ENCODE measurements at places on chromosomes 7 and 10. TPM values are rescaled to one million over a fixed set of nuclear protein-coding genes. Genes with fewer than 3 reads are reported as not detected.

TMEM213 gene
- total RNA-seq = not detected

KIAA1549 gene
- 2.4 TPM for total RNA-seq

GPR146 gene
- 54.1 TPM for total RNA-seq

APBB1IP gene
- total RNA-seq = 37.2 TPM

AMPH gene
- total RNA-seq = 16.4 TPM

MINDY4 gene
- total RNA-seq = 6.8 TPM

SYT15B gene
- 1.2 TPM for total RNA-seq

CYP2C9 gene
- 0.51 TPM for total RNA-seq

- no peak for DNase-seq
Measured at GRCh38 chr10:129394518-129395328, 72.3 kb upstream of the MGMT start.

GRCh38 chr10:100728928-100729861 lies 16.2 kb upstream of the PAX2 start:
- DNase-seq = no peak

GRCh38 chr10:121668314-121669027 lies 70.2 kb upstream of the FGFR2 start:
- no peak for DNase-seq

GRCh38 chr7:9958486-9958885 lies 1015.2 kb upstream of the PHF14 start:
- DNase-seq = no peak

- no peak for DNase-seq
Measured at GRCh38 chr7:96679886-96680285, 29.8 kb downstream of the SEM1 start.

DNA sequence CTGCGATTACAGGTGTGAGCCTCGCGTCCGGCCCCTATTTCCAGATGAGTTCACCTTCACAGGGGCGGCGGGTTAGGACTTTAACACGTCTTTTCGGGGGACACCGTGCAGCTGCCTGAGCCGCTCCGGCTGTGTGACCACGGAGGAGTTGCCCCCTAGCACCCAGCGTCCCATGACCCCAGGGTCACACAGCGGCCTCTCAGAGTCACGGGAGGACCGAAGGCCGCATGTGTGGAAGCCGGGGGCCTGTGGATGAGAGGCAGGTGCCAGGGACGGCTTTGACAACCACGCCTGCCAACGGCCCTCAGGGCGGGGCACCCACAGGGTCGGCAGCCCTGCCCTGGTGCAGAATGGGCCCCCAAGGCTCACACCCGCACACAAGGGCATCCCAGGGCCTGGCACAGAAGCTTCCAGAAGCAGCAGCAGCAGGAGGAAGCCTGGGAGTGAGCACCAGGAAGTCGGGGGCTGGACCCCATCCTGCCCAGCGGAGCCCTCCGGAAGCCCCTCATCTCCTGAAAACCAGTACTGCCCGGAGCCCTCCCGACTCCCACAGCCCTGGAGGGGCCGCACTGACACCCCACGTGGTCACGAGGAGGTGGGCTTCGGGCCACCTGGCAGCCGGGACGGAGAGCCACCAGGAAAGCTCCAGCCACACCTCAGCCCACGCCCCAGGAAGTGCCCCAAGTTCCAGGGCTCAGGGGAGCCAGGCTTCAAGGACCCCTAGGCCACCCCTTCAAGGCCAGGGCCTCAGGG lies 32.7 kb downstream of the ADAP1 start:
- DNase-seq = peak; percentile 69

- no peak for DNase-seq
Measured at GRCh38 chr7:105269397-105269796, 119.3 kb downstream of the SRPK2 start.

DNA sequence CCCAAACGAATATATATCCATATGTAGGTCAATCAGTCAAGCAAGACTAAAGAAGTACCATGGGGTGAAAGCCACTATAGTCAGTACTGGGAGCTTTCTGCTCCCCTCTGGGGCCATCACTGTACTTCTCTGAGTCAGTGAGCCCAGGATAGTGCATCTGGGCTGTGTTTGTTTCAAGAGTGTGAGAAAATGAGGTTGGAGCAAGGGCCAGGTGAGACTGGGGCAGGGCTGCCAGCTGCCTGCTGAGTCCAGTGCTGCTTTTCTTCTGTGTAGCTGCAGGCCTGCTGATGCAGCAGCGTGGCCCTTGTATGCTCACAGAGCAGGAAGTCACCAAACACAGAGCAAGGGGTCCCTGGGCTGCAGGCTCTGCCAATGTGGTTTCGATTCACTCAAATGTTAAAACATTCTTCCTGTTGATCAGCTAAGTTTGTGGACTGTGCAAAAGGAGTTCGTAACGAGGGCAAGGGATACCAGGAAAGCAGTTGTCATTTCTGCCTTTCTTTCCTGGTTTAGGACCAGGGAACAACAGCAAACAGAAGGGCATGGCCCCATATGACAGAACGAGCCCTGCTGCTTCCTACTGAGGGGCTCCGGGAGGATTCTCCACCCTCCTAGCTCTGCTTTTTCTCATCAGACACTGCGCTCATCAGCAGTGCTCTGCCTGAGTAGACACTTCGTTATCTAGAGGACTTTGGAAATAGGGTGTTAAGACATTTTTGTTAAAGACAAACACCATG lies 65.4 kb upstream of the TNS3 start:
- no peak for DNase-seq

DNA sequence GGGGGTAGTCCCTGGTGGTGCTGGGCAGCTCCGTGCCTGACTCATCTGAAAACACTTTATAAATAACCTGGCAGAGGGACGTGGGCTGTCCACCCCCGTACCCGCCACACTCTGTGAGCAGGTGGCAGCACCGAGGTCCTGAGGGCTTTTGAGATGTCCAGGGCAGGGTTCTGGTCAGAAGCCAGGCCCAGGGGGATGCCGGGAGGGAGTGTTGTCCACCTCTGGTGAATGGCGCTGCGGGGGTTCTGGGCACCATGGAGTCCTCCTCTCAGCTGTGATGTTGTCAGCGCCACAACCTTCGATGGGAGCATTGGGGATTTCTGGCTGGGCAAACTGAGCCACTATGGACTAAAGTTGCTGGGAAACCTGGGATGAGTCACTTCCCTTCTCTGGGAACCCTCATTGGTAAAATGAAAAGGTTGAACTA lies 27.4 kb upstream of the GOLGA7B start:
- no peak for DNase-seq

GRCh38 chr7:150835702-150836280 lies 16.5 kb upstream of the AOC1 start:
- DNase-seq = no peak

DNA sequence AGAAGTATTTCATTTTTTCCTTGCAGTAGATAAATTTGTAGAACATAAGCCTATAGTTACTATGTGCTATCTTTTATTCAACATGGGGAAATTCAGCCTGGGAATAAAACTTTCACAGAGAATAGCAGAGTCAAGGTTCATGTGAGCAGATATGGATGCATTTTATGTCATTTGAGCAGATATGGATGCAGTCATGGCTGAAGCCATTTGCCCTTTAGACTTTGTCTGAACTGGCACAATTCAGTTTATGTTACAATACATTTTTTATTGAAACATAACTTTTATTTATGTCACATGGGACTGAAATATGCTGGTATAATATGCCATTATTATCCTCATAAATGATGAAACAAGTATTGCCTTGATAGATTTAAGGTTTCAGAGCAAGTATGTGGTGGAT lies 231.1 kb downstream of the CACNA2D1 start:
- DNase-seq = no peak

GRCh38 chr7:69438584-69439412 lies 159.5 kb upstream of the AUTS2 start:
- DNase-seq = no peak

DNA sequence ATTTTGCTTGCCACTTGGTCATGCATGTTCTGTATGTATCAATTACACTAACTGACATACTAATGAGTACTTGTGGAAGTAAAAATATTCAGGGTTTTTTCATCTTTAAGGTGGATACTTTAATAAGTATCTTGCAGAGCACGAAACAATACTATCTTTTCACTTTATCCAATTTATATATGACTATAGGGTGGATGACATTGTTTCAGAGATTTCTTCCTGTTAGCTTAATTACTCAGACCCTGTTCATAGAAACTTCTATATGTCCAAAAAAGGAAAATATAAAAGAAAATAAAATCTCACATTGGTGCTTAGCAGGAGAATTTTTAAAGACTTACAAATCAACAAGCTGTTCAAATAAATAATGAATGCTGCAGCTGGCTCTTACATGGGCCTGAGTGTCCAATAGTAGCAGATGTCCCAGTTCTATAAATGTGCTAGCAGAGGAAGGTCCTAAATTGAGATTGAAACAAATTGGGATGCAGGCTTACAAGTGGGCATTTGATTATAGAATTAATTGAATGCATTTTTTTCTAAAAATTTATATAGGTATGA lies 91.5 kb upstream of the THSD7A start:
- no peak for DNase-seq

GRCh38 chr10:126521399-126521798 lies 133.1 kb upstream of the ADAM12 start:
- no peak for DNase-seq

DNA sequence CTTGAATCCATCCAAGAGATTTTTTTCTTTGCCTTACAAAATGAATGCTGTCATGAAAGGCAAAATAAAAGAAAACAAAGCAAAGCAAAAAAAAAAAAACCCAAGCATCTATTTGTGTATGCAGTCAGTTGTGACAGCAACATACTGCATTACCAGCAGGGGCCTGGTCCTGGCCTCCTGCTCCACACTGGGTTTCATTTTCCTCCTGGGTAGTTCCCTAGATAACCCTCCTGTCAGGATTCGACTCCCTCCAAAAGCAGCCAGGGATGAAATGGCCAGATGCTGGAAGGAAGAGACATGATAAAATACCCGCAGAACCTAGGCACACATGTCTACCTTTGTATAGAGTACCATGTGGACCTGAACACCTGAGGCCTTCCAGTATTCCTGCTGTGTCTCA lies 148.6 kb downstream of the NRCAM start:
- DNase-seq = no peak

GRCh38 chr7:39199951-39200350 lies 222.2 kb downstream of the POU6F2 start:
- DNase-seq = no peak

GRCh38 chr10:105718207-105718995 lies 1077.3 kb downstream of the SORCS3 start:
- no peak for DNase-seq

DNA sequence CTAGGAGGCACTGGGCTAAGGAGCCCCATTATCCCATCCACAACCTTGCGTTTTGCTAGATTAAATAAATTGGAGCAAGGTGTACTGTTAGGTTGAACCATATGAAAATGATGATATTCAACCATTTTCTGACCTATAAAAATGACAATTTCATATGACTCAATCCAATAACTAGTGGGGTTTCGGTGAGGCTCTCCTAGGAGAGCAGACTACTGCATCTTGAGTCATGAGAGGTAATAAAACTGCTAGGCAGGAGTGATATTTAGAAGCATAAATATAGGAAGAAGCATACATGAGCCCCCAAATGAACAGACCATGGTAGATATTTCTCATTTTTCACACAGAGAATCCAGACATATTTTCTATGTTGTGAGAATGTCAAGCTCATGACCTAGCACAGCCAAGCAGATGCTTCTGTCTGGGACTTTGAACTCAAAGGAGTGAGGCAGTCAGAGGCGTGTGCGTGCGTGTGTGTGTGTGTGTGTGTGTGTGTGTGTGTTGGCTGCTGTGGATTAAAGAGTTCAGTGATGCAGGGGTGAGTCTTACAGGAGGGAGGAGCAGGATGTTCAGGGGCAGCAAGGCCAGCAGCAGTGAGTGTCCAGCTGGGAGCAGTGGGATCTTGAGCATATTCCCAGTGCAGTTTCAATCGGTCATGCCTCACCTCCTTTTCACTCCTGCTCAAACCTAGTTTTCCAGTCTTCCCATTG lies 17.8 kb upstream of the WDR11 start:
- no peak for DNase-seq

DNA sequence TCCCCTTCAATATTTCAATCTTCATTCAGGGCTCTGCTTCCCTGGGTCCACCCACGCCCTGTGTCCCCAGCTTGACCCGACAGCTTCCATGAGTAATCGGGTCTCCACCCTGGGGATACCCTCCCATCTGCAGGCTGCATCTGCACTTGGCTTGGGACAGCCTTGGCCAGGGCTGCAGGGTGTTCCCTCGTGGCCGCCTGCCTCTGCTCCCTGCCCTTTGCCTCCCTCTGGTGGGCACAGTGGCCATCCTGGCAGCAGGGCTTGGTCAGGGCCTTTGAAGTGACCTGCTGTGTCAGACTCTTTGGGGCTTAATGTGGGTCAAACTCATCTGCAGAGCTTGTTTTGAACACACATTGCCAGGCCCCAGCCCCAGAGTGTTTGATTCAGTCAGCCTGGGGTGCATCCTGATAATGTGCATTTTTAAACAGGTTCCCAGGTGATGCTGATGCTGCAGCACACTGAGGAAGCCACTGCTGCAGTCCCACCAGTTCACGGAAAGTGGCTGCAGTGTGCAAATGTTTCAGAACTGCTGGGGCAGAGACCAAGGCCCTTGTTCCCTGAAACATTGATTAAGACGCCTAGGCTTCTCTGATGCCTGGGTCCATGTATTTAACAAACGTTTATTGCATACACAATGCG lies 80.7 kb upstream of the SEC61G start:
- DNase-seq = no peak

DNA sequence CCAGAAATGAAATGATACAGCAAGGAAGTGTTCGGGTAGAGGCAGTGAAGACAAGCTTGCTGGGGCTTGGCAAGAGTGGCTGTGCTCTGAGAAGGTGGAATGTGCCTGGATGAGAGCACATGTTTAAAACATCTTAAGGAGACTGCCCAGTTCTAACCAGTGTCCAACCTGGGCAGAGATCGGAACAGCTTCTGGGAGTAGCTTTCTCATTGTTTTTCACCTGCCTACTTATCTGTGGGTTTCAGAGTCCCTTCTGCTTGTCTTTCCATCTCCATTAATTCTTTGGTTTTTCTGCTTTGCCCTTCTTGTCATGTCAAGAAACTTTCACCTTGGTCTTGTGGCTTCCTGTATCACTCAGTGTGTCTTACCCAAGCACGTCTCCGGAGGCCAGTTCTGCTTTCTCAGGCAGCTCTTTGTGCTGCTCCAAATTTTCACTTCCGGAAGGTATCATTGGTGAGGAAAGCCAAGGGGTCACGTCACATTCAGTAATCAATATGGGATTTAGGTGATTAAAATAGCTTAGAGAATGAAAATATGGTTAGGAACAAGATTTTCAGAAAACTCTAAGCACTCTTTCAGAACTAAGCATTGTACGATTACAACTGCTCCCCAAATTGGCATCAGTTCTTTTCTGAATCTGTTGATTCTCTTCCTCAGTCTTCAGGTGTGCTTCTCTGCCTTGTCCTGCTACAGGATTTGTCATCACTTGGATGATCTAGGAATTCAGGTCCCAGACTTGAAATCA lies 5.5 kb upstream of the LAMB4 start:
- DNase-seq = no peak

DNA sequence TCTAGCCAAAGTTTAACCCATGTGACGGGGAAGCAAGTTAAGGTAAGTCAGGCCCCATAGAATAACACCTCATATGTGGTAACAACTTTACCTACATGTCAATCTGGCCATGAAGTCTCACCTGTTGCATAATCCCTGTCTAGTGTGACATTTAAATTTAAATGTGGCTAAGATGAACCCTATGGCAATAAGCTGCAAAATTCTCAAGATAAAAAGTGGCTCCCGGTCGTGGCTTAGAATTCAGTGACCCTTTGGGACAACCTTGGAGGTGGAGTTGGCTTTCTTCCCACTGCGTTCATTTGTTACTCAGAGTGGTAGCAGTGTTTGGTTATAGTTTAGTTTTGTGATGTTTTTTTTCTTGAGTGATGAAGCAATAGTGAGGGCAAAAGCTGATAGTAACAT lies 90.6 kb downstream of the ARID5B start:
- no peak for DNase-seq
